ENCODE measurements at places on chromosomes 5 and 9.

GRCh38 chr9:89808076-89808755, 203.4 kb downstream of the GADD45G start:
- H3K27me3 ChIP-seq: peaks cover 21% of the 10 kb centered on the region
- no peak for DNase-seq

- H3K4me3 ChIP-seq: no peak overlapping the region
- no peak for DNase-seq
- H3K27ac ChIP-seq: no peak overlapping the region
- H3K4me1 ChIP-seq: peaks cover 2% of the 10 kb centered on the region
Measured at GRCh38 chr9:134174073-134174449, 9.7 kb upstream of the RNU6ATAC start.

- H3K4me1 ChIP-seq: peaks cover 8% of the 10 kb centered on the region
- peaks cover 47% of the 10 kb centered on the region for H3K27me3 ChIP-seq
- H3K4me3 ChIP-seq: peak overlapping the region; percentile 46
- no peak overlapping the region for H3K27ac ChIP-seq
- no peak for DNase-seq
Measured at GRCh38 chr9:92807031-92807756, 42.6 kb upstream of the BICD2 start.

GRCh38 chr9:74412236-74412979, 84.7 kb upstream of the RORB start:
- peaks cover 3% of the 10 kb centered on the region for H3K27me3 ChIP-seq
- no peak overlapping the region for H3K27ac ChIP-seq
- H3K36me3 ChIP-seq: no peaks in the 10 kb centered on the region
- no peaks in the 10 kb centered on the region for H3K4me1 ChIP-seq
- no peak overlapping the region for H3K4me3 ChIP-seq

- no peak overlapping the region for H3K27ac ChIP-seq
- H3K27me3 ChIP-seq: peaks cover 4% of the 10 kb centered on the region
- no peaks in the 10 kb centered on the region for H3K36me3 ChIP-seq
- no peaks in the 10 kb centered on the region for H3K4me1 ChIP-seq
- DNase-seq: no peak
- H3K4me3 ChIP-seq: no peak overlapping the region
Measured at GRCh38 chr9:114049441-114050225, 28.5 kb downstream of the AMBP start.

DNA sequence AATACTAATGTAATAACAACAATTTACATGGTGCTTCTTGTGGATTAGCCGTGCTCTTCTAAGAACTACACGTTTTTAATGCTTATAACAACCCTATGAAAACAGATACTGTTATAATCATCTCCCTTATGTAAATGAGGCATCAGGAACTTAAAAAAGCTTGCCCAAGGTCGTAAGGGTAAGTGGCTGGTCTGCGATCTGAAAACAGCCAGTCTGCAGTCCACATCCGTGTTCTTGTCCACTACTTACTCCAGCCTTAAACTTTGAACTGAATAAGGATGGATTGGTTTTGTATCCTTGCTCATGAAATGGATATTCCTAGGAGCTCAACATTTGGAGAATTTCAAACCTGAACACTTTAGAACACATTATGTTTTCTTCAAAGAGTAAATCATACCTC, 26.7 kb downstream of the PAM start:
- no peak for DNase-seq
- H3K4me1 ChIP-seq: peaks cover 16% of the 10 kb centered on the region
- H3K36me3 ChIP-seq: peaks cover 11% of the 10 kb centered on the region
- H3K27ac ChIP-seq: no peak overlapping the region

- H3K27ac ChIP-seq: no peak overlapping the region
- H3K27me3 ChIP-seq: no peaks in the 10 kb centered on the region
- no peak overlapping the region for H3K4me3 ChIP-seq
- peak; percentile 38 for DNase-seq
Measured at GRCh38 chr5:168947212-168947868, 353.6 kb downstream of the SLIT3 start.

DNA sequence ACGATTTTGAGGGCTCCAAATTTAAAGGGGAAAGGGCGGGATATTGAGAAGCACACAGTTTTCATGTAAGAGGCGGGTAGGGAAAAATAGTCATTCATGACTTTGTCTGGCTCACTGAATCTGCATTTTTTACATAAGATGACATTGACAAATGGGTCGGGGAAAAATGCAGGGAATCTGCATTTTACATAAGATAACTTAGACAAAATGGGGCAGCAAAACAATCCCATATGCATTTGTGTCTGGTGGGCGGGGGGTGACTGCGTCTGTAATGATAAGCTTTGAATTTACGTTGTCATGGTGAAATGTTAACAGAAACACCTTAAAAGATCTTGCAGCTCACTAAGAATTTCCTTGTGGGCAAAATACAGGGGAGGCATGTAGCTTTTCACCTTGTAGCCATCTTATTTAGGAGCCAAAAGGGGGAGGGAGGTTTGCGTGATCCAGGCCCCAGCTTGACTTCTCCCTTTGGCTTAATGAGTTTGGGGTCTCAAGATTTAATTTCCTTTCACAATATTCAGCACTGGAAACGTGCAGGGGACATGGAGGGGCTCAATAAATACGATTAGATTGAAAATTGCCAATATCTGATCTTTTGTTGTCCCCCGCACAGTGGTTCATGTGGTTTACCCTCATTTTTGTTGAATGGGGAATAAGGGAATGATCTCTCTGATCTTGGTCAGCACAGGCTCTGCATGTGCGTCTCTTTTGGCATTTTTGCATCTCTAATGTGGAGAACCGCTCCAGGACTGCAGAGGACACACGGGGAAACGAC, 41.1 kb upstream of the GADD45G start:
- DNase-seq: no peak
- no peak overlapping the region for H3K27ac ChIP-seq
- no peaks in the 10 kb centered on the region for H3K36me3 ChIP-seq

- no peak overlapping the region for H3K27ac ChIP-seq
- H3K4me1 ChIP-seq: peaks cover 2% of the 10 kb centered on the region
- H3K4me3 ChIP-seq: no peak overlapping the region
- no peak for DNase-seq
- peaks cover 31% of the 10 kb centered on the region for H3K27me3 ChIP-seq
Measured at GRCh38 chr9:98861781-98862504, 54.5 kb downstream of the GALNT12 start.

- no peaks in the 10 kb centered on the region for H3K36me3 ChIP-seq
- no peak for DNase-seq
- no peak overlapping the region for H3K27ac ChIP-seq
- H3K27me3 ChIP-seq: no peaks in the 10 kb centered on the region
Measured at GRCh38 chr5:88979244-88979643, 96.3 kb upstream of the MEF2C start.

DNA sequence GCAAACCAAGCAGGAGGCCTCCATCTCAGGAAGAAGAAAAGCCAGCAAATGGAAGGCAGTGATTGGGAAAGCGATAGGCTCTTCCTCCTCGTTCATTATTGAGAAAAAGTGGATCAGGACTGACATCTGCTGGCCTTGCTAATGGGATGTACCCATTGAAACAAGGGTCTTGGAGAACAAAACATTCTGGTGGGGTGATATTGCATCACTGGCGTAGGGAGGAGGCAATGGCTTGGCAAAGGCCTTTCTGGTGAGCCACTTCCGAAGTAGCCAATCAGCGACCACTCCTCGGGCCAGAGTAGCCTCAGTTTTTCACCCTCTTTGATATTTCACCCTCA, 86.7 kb upstream of the NFIB start:
- H3K4me3 ChIP-seq: no peak overlapping the region
- H3K27ac ChIP-seq: no peak overlapping the region
- peaks cover 5% of the 10 kb centered on the region for H3K27me3 ChIP-seq
- no peaks in the 10 kb centered on the region for H3K4me1 ChIP-seq
- H3K36me3 ChIP-seq: no peaks in the 10 kb centered on the region

- H3K27me3 ChIP-seq: no peaks in the 10 kb centered on the region
- DNase-seq: no peak
- H3K27ac ChIP-seq: no peak overlapping the region
- H3K4me1 ChIP-seq: peaks cover 12% of the 10 kb centered on the region
Measured at GRCh38 chr9:116695438-116695837, 8.3 kb downstream of the TRIM32 start.

DNA sequence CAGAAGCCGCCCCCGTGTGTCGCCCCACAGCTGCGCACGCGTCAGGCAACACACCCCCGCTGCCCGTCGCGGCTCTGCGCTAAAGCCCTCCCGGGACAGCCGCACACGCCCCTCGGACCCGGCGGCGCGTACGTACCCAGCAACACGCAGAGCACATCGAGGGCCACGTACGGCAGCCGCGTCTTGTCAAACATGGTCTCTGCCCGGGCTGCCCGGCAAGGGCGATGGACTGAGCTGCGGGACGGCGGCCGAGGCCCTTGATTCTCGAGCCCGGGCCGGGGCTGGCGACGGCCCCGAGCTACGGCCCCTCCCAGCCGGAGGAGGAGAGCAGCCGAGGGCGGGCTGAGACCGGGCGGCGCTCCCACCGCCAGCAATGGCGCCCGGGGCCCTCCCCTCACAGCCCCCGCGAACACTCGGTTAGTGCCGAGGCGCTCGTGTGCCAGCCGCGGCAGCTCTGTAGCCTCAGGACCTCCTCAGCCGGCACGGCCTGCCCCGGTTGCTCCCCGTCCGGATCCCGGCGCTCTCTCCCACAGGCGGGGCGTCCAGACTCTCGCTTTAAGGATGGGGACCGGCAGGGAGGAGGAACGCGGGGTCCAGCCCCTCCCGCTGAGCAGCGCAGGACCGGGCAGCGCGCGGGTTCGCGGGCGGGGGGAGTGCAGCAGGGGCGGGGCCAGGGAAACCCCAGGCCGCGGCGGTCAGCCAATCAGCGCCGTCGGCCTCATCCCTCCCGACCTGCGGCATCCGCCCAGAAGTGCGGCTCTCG, at the start of gene PLPP1:
TSS of gene PLPP1 (minus strand) at position 529 of the 763 bp plus-strand sequence. CDS start at position 194, 335 bp downstream.
- no peaks in the 10 kb centered on the region for H3K27me3 ChIP-seq
- H3K27ac ChIP-seq: peak within 1 kb of the TSS; percentile 89
- peaks cover 50% of the 10 kb centered on the region for H3K4me1 ChIP-seq
